Amniotic stem cell (primary cell): ENCODE measurements at places on chromosomes 6 and 20.

- DNase-seq: no peak
Observed at GRCh38 chr20:41664584-41664983, 46.4 kb upstream of the CHD6 start.

DNA sequence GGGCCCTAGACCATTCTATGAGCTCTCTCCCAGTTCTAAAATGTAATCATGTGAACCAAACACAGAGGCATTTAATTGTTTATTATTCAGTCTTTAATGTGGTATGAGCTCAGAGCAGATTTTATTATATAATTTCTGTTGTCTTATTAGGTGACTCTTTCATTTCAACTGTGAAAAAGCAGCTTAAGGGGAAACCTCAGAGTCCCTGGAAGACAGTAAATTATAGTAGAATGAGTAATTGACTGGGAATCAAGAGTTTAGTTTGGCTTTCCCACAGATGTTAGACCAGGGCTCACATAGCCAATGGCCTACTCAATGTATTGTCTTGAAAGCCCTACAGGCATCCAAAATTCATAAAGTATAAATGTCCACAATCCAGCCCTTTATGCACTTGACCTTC is 390.4 kb upstream of the SLC35B3 start:
- no peak for DNase-seq

DNA sequence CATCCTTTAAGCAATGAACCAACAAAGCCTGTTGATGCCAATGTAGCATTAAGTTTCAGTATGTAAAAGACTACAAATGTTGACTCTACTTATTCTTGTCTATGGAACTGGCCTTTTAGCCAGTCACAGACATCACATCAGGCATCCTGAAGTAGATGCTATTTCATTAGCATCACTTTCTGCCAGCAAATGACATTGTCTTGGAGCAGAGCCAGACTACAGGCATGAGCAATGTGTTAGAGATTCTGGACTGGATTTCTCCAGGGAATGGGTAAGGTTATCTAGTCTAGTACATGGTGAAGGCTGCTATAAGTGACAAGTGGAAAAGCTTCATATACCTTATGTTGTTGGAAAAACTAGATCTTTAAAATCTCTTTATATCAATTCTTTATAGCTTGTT is 142.9 kb downstream of the ADGRB3 start:
- DNase-seq: no peak

GRCh38 chr20:37574199-37574890 is 46.7 kb upstream of the BLCAP start:
- no peak for DNase-seq

DNA sequence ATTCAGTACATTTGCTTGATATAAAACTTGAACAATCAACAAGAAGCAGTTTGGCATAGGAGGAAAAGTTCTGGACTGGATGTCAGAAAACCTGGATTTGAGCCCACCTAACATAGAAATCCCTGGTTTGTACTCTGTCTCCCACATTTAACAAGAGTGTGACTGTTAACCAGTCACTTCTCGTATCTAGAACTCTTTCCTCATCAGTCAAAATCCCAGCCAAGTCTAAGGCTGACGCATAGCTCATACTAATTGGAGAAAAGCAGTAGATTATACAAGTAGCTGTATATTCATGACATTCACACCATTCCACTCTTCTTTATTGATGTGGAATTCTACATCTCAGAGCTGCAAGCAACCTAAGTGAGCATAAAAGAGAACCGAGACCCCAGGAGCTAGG is 222.7 kb downstream of the PHACTR1 start:
- DNase-seq: no peak

DNA sequence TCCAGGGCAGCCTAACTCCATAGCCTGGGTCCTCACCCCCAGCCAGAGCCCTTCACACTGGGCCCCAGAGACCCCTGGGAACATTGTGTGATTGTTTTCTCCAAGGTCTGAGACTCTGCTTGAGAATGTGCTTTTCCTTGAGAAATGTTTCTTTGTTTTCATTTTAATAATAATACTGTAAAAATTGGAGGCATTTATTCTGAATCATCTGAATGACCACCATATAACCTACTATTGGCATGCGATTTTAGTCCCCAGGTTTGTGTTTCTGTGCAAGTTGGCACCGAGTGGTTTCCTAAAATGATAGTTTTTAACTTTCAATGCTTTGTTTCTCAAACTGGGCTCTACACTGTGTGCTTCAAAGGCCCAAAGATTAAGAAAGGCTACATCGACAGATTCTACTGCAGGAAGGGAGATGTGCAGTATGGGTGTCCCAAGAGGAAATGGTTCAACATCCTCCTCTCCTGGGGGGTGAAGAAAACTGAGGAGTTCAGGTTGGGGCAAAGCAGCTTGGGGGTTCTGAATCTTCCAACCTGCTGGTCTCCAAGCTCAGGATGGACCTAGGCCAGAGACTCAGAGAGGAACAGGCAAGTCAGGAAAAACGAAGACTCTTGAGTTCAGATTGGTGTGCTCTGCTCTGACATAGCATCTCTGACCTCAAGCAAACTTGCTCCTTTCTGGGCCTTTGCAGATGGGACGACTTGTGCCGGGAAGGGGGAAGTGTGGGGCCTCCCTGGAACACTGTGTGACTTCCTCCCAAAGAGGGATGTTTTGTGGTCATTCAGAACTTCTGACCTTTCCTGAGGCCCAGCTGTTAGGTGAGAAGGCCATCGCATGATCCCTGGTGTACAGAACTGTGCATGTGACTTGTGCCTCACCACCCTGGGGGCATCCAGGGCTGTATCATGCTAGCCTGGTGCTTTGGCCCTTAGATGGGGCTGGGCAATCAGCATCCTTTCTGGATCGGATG is 31.0 kb downstream of the DAAM2 start:
- DNase-seq: no peak

GRCh38 chr6:14658886-14659561 is 541.5 kb downstream of the CD83 start:
- DNase-seq: no peak

GRCh38 chr6:45702849-45703739 is 312.6 kb downstream of the CLIC5 start:
- no peak for DNase-seq

DNA sequence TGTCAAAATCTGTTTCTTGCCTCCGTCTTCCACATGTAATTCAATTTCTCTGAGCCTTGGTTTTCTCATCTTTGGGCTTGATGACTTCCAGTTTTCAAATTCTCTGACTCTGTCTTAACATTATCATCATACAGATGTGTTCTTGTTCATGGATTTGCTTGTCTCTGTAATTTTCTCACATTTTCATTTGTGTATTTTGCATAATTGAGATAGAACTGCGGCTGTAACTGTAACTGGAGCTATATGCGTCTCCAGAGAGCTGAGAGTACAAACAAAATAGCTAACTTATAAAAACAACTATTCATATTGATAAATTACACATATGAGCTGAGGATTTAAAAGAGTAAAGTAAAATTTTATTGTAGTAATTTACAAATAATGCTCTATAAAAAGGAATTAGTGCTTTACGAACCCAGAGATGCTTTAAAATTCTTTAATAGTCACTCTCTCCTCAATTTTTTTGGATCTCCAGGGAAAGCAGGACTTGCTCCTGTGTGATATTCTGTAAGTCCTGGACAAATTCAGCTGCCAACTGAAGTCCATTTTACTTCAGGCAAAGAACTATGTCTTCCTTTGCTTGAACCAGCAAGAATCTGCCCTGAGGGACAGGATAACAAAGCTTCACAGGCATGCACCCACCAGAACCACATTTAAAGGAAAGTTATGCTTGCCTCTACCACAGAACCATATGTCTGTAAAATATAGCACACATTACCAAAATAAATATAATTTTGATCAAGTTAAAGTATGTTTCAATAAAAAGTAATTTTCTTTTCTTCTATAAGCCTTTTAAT is 288.3 kb downstream of the KHDC1L start:
- DNase-seq: no peak

DNA sequence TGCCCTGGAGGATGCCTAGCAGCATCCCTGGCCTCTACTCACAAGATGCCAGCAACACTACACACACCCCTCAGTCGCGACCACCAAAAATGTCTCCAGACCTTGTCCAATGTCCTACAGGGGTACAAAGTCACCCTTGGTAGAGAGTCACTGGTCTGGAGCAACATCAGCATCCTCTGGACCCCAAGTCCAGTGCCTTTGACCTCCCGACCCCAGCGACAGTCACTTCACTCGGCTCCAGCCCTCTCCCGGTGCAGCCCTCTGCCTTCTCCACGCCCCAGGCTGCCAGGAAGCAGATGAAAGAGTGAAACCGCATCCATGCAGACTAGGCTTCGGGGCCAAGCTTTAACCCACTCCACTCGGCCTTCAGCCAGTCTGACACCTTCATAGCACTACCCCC is 92.0 kb upstream of the SRSF6 start:
- DNase-seq: no peak

DNA sequence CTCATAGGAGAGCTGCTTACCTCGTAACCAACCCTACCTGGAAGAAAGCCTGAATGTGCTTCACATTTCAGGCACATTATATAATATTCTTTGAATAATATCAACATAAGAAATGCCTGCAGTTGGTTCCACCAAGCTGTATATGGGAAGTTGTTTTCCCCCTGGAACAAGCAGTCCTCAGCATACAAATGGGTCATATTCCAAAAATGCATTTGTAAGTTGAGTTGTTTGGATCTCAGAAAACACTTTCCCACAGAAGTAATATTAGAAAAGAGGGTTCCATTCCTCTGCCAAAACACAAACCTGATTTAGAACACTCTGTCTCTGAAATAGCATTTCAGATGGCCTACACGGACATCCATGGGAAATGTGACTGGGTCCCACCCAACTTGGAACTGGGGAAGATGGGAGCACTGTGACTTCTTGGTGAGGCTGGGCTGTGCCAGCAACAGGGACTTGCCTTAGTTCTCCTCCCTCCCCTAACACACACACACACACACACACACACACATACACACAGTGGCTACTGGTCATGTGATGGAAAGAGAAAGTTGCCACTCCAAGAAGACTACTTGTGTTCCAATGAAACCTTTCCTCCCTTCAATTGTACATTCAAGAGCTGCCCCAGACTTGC is 11.4 kb upstream of the RCAN2 start:
- no peak for DNase-seq

DNA sequence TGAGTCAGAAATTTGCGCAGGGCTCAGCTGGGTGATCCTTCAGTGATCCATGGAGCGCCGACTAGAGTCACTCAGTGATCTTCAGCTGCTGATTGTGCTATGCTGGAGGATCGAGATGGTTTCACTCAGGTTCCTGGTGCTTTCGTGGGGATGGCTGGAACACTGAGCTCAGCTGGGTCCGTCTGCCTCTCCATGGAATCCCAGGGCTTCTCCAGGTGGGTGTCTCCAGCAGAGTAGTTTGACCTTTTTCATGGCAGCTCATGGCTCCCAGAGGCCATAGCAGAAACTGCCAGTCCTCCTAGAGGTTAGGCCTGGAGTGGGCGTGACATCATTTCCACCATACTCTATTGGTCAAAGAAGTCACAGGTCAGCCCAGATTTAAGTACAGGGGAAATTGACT is 88.8 kb upstream of the SIRPA start:
- no peak for DNase-seq

- DNase-seq: peak; percentile 45
Observed at GRCh38 chr6:108133594-108134179, 32.1 kb upstream of the NR2E1 start.

DNA sequence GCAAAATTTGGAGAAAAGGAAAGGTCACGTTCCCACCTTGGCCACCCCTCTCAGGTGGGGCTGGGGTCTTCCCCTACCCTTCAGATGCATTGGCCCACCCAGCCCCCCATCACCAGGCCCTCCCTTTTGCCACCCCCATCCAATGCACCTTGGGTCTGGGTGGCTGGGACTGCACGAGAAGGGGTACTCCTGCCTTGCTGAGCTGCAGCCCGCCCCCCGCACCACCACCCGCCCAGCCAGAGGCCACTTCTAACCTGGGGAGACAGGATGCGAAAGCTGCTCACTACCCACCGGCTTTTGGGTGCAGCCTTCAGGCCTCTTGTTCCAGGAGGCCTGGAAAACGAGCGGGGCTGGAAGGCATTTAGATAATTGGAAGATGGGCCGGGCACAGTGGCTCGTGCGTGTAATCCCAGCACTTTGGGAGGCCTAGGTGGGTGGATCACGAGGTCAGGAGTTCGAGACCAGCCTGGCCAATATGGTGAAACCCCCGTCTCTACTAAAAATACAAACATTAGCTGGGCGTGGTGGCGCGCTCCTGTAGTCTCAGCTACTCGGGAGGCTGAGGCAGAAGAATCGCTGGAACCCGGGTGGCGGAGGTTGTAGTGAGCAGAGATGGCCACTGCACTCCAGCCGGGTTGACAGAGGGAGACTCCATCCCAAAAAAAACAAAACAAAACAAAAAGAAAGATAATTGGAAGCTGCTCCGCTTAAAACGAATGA is 1.2 kb upstream of the CDC25B start:
- DNase-seq: no peak

DNA sequence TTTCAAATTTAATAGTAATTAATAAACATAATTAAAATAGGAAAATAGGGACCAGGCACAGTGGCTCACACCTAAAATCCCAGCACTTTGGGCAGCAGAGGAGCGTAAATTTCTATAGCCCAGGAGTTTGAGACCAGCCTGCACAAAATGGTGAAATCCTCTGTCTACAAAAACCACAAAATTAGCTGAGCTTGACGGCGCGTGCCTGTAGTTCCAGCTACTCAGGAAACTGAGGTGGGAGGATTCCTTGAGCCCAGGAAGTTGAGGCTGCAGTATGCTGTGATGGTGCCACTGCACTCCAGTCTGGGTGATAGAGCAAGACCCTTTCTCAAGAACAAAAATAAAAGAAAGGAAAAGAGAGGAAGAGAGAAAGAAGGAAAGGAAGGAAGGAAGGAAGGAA is 1387.0 kb upstream of the ADGRB3 start:
- no peak for DNase-seq

GRCh38 chr6:154956771-154957522 is 38.2 kb upstream of the TIAM2 start:
- no peak for DNase-seq

- no peak for DNase-seq
Observed at GRCh38 chr6:17390276-17390675, 3.1 kb upstream of the CAP2 start.

- no peak for DNase-seq
Observed at GRCh38 chr6:113927001-113927400, 43.9 kb downstream of the HDAC2 start.

- no peak for DNase-seq
Observed at GRCh38 chr6:105257340-105257739, 77.5 kb upstream of the POPDC3 start.

GRCh38 chr6:142075516-142076101 is 57.1 kb upstream of the GJE1 start:
- DNase-seq: no peak

- DNase-seq: no peak
Observed at GRCh38 chr20:13443690-13444089, 195.0 kb downstream of the TASP1 start.

GRCh38 chr6:43262780-43263313 is 19.6 kb downstream of the TTBK1 start:
- DNase-seq: no peak

- no peak for DNase-seq
Observed at GRCh38 chr6:40276141-40276540, 311.0 kb downstream of the LRFN2 start.

- no peak for DNase-seq
Observed at GRCh38 chr6:142679907-142680700, 264.9 kb downstream of the HIVEP2 start.
